ENCODE measurements at places on chromosomes 11 and 22.

DNA sequence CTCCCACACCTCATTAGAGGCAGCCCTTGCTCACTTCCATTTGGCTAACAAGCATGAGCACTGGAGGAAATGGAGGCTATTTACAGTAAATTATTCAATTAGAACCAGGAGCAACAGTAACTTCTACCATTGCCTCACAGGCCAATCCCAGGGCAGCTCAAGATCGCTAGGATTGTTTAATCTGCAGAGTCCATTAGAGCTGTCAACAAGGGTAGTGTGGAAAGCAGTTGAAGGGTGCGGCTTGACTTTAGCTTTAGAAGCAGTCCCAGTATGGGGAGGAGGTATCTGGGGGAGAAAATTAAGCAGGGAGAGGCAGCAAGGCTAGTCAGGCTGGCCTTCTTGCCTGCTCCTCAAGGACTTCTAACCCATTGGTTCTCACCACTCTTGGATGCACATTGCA, 38.3 kb upstream of the CYP2R1 start:
- no peak for DNase-seq

DNA sequence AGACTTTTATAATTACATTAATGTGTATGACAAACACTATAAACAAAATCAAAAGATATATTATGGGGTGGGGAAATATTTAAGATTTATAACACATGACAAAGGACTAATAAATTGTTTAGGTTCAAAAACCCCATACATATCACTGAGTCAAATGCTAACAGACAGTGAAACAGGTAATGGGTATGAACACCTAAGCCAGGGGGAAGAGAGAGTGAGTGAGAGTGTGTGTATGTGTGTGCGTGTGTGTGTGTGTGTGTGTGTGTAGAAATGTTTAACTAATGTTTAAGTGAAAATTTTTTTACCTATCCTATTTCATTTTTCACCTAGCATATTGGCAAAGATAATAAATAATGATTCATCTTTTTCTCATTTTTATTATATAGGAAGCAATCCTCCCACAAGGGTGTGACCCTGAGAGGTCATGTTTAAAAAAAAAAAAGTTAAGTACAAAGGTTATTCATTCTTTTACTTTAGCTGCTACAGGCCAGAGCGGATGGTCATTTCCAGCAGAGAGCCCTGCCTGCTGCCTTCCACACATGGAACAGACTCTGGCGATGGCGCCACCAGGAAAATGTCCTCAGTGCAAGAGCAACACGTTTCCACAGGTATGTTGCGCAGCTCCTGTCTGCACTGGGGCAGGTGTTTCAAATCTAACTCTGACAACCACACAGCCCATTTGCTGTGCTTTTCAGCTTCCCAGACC, 72.9 kb downstream of the PISD start:
- DNase-seq, result no peak

- DNase-seq, result no peak
Measured at GRCh38 chr11:130308059-130308458, 6.7 kb downstream of the ZBTB44 start.

DNA sequence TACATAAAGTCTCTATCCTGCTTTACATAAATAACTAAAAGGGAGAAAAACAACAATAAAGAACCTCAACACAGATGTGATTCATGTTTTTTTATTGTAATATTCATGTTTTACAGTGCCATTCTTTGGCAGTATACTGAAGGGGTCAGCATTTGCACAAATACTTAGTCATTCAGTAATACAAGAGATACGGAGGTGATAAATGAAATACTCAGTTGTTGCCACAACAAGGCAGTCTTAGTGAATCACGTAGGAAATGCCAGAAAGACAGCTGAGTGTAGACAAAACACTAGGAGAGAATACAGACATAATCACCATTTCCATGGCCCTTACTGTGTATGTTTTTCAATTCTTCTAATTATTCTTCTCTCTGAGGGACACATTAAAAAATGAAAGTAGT, 910.4 kb downstream of the METTL15 start:
- no peak for DNase-seq

GRCh38 chr11:99370549-99371216, 349.9 kb downstream of the CNTN5 start:
- no peak for DNase-seq

Measured in upper lobe of right lung (tissue), 1 donor.